ENCODE measurements at places on chromosomes 11 and 22. TPM values are rescaled to one million over a fixed set of nuclear protein-coding genes. Genes with fewer than 3 reads are reported as not detected.

DNA sequence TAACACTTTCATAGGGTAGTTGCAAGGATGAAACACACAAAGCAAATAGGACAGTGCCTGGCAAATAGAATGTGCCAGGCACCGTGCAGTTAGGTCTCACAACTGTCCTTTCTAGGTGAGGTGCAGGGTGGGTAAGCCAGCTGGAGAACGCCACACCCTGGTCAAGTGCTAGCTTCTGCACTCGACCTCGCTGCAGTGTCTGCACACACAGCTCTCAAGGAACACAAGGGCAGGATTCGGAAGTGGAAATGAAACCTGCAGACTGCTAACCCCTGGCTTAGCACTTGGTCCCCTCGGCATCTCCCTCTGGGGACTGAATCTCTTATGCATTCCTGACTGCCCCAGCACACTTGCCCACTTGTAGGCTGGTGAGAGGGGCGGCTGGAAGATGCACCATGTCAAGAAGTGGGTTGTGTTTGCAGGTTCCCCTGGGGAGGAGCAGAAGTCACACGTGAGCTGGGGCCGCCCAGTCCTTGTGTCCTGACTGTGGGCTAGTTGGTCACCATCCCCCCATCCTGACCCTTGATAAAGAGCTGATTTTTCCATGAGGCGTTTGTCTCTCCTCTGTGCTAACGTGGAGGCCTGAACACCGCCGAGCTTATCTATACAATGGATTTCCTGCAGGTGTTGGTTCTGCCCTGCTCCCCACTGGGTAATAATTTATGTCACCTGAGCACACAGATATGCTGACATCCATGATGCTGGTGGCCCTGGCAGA lies 89.0 kb downstream of the MICAL2 start:
- no peaks in the 10 kb centered on the region for H3K36me3 ChIP-seq
- peaks cover 69% of the 10 kb centered on the region for H3K4me1 ChIP-seq
- H3K27ac ChIP-seq, result peak overlapping the region; percentile 52
- H3K4me3 ChIP-seq, result peak overlapping the region; percentile 20
- DNase-seq, result no peak

- no peaks in the 10 kb centered on the region for H3K4me1 ChIP-seq
- no peak overlapping the region for H3K27ac ChIP-seq
- H3K36me3 ChIP-seq, result no peaks in the 10 kb centered on the region
- no peak for DNase-seq
These were observed 45.7 kb downstream of the PAMR1 start for GRCh38 chr11:35479731-35480130.

The KCNQ1OT1 gene
- 0.38 TPM for total RNA-seq

The NRGN gene
- total RNA-seq, result 0.67 TPM

The APLNR gene
- not detected for total RNA-seq

- H3K27me3 ChIP-seq, result no peaks in the 10 kb centered on the region
- H3K4me1 ChIP-seq, result no peaks in the 10 kb centered on the region
- H3K27ac ChIP-seq, result no peak overlapping the region
- peak; percentile 32 for DNase-seq
These were observed 84.5 kb downstream of the ISX start for GRCh38 chr22:35150183-35151107.

The ZBTB16 gene
- 5.6 TPM for total RNA-seq

DNA sequence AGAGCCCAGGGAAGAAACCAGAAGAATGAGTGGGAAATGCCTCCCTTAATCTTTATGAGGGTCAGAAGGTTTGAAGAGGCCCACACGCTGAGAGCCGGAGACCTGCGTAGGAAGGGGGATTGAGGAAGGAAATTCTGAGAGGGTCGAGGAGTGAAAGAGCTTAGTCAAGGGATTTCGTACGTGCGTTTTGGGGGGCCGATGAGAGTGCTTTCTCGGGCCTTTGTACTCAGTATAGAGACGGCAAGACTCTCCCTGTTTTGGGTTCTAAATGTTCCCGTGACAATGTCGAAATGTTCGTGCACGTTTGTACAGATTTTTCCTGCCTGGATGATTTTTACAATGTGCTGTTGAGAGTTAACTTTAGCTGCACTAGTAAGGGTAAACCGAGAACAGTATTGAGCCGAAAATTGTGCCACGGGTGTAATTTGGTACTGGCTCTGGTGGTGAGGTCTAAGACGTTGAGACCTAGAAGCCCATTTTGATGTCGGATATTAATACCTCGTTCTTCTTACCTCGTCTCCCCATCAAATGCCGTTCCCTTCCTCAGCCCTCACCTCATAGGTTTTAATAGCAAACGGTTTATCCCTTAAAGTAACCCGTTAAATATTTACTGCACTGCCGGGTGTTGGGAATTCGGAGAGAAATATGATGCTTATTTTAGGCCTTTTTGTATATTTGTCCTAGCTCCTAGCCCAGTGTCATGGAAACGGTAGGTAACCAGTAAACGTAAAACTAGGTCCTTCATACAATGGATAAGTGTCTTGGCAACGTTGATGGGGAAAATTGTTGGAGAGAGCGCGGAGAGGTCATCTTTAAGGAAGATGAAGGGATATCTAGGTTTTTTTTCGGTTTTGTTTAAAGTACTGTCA lies 734 bp downstream of the C11orf58 start:
- peak overlapping the region; percentile 70 for H3K4me3 ChIP-seq
- no peaks in the 10 kb centered on the region for H3K27me3 ChIP-seq
- peaks cover 47% of the 10 kb centered on the region for H3K4me1 ChIP-seq
- peak; percentile 32 for DNase-seq

The MS4A6E gene
- not detected for total RNA-seq

The SLC25A45 gene
- 24.2 TPM for total RNA-seq

The MOV10L1 gene
- total RNA-seq, result not detected

GRCh38 chr11:45272701-45273100 lies 13.4 kb downstream of the SYT13 start:
- no peaks in the 10 kb centered on the region for H3K36me3 ChIP-seq
- H3K4me3 ChIP-seq, result no peak overlapping the region
- no peaks in the 10 kb centered on the region for H3K27me3 ChIP-seq
- H3K27ac ChIP-seq, result no peak overlapping the region

- no peak overlapping the region for H3K4me3 ChIP-seq
- H3K27me3 ChIP-seq, result no peaks in the 10 kb centered on the region
- no peak overlapping the region for H3K27ac ChIP-seq
- no peaks in the 10 kb centered on the region for H3K36me3 ChIP-seq
- DNase-seq, result no peak
- H3K4me1 ChIP-seq, result no peaks in the 10 kb centered on the region
These were observed 38.7 kb upstream of the SWAP70 start for GRCh38 chr11:9625162-9625561.

DNA sequence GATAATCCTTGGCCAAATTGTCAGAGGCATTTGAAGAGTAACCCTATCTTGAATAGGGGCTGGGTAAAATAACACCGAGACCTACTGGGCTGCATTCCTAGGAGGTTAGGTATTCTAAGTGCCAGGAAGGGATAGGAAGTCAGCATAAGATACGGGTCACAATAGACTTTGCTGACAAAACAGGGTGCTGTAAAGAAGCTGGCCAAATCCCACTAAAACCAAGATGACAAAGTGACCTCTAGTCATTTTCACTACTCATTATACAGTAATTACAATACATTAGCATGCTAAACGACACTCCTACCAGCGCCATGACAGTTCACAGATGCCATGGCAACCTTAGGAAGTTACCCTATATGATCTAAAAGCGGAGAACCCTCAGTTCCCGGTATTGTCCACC lies 964 bp upstream of the REXO2 start:
- no peaks in the 10 kb centered on the region for H3K27me3 ChIP-seq
- H3K36me3 ChIP-seq, result no peaks in the 10 kb centered on the region
- no peak overlapping the region for H3K4me3 ChIP-seq
- H3K27ac ChIP-seq, result no peak overlapping the region
- DNase-seq, result no peak
- peaks cover 32% of the 10 kb centered on the region for H3K4me1 ChIP-seq

GRCh38 chr11:31160504-31161422 lies 208.8 kb downstream of the DCDC1 start:
- no peaks in the 10 kb centered on the region for H3K4me1 ChIP-seq
- no peak overlapping the region for H3K27ac ChIP-seq
- no peak for DNase-seq
- H3K36me3 ChIP-seq, result no peaks in the 10 kb centered on the region

GRCh38 chr11:123429913-123430720 lies at the start of gene GRAMD1B:
Gene GRAMD1B, plus strand, starts transcription at chr11:123430269. Its CDS starts 524 bp downstream, at chr11:123430793.
- peak within 1 kb of the TSS; percentile 67 for H3K27ac ChIP-seq
- H3K27me3 ChIP-seq, result no peaks in the 10 kb centered on the region
- DNase-seq, result peak; percentile 79
- peak within 1 kb of the TSS; percentile 69 for H3K4me3 ChIP-seq
- H3K4me1 ChIP-seq, result peaks cover 24% of the 10 kb centered on the region
- no peaks in the 10 kb centered on the region for H3K36me3 ChIP-seq

GRCh38 chr11:65867284-65868071 lies 5.1 kb downstream of the EFEMP2 start:
- peaks cover 8% of the 10 kb centered on the region for H3K4me1 ChIP-seq
- H3K36me3 ChIP-seq, result peaks cover 37% of the 10 kb centered on the region
- H3K27me3 ChIP-seq, result no peaks in the 10 kb centered on the region
- DNase-seq, result no peak
- H3K4me3 ChIP-seq, result no peak overlapping the region
- no peak overlapping the region for H3K27ac ChIP-seq

DNA sequence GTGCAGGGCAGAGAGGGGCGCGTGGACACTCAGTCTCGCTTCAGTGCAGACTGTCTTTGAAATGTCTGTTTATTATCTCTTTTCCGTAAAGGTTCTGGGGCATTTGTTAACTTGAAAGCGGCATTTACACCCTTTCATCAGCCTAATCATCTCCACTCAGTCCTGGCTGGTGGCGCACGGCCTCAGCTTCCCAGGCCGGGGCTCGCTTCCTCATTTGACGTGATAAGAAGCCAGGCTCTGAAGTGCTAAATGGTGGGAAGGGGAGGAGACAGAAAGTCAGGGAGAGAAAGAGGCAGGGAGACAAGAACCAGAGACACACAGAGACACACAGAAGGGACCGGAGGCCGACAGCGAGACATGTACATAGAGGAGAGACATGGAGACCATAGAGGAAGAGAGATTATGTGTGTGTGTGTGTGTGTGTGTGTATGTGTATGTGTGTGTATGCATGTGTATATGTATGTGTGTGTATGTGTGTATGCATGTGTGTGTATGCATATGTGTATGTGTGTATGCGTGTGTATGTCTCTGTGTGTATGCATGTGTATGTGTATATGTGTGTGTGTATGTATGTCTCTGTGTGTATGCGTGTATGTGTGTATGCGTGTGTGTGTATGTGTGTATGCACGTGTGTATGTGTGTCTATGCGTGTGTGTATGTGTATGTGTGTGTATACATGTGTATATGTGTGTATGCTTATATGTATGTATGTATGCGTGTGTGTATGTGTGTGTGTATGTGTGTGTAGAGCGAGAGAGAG lies 101.5 kb downstream of the ST3GAL4 start:
- H3K4me1 ChIP-seq, result no peaks in the 10 kb centered on the region
- H3K27ac ChIP-seq, result no peak overlapping the region
- DNase-seq, result no peak
- H3K27me3 ChIP-seq, result no peaks in the 10 kb centered on the region

DNA sequence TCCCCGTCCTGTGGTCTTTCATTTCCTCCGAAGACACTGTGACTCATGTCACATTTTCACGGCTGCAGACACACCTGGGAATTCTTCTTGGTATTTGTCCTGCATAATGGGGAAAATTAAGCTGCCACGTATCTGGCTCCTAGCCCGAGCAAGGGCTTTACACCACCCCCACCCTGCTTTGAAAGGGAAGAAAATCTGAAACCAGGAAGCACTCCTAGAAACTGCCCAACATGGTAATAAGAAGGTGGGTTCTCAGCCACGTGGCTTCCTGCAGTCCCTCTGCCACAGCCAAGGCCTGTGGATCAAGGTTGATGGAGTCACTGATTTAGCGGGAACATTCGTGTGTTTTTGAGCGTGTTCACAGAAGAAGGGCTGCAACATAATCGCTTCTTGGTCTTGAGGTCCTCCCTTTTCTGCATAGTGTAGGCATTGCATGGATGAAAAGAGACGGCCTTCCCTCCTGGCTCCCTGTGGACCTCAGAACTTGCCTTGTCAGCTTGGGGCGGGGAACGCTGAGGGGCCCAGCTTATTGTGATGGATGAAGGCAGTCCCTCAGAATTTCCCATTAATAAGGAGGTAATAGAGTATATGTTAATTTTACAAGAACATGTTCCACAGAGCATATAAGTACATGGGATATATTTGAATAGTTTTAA lies 292.0 kb downstream of the NTM start:
- no peak overlapping the region for H3K27ac ChIP-seq
- H3K36me3 ChIP-seq, result no peaks in the 10 kb centered on the region
- no peak for DNase-seq
- no peak overlapping the region for H3K4me3 ChIP-seq

The PYGM gene
- total RNA-seq, result 11.3 TPM

DNA sequence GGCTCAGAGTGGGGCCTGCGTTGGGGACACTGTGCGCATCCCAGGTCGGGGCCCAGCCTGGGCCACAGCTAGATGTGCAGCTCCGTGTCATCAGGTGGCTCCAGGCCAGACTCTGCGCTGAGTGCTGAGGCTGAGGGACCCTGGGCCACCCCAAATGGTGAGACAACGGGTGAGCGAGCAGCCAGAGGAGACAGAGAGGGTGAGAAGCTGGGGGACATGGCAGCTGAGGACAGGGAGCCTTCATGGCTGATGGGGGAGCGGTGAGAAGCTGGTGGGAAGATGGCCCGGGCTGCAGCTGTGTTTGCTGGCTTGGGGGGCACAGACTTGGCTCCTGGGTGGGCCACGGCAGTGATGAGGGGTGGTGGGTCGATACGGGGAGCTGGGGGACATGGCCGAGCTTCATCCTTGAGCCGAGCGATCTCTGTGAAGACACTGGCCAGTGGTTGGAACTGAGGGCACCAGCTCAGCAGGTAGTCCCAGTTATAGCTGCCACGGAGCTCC lies 2.5 kb upstream of the TPP1 start:
- peaks cover 29% of the 10 kb centered on the region for H3K4me1 ChIP-seq
- H3K4me3 ChIP-seq, result no peak overlapping the region

The TRPM5 gene
- total RNA-seq, result 0.23 TPM

The BRSK2 gene
- 0.47 TPM for total RNA-seq

DNA sequence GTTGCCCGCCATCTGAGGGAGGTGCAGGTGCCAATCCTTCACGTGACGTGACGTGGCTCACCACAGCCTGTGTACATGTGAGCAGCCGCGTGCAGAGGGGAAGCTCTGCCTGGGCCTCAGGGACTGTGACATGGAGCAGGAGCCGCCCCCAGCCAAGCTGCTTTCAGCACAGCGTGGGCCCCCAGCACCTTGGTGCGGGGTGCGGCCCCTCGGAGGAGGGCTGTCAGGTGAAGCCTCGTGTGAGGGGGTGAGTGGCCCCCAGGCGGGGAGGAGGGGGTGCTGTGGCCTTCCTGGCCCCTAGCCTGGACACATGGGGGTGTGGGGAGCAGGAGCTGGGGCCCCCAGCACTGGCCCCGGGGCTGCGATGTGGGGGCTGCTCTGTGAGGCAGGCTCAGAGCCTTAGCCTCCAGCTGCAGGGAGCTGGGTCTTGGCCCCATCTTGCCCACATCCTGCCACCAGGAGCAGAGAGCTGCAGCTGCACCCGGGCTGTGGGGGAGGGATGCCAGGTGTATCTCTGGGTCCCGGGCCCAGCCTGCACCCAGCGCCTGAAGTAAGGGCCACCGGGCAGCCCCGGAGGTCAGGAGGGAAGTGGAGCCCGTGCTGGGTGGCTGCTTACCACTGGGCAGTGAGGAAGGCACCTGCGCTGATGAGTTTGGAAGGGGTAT lies at the start of gene ADORA2A:
ADORA2A (plus strand) TSS at position 100 of the 665 bp plus-strand sequence. CDS start 5,806 bp downstream, outside the sequence.
- H3K27me3 ChIP-seq, result no peaks in the 10 kb centered on the region
- peak within 1 kb of the TSS; percentile 81 for H3K27ac ChIP-seq
- peak; percentile 88 for DNase-seq

GRCh38 chr11:22349491-22349890 lies 11.3 kb downstream of the SLC17A6 start:
- no peaks in the 10 kb centered on the region for H3K36me3 ChIP-seq
- H3K4me1 ChIP-seq, result no peaks in the 10 kb centered on the region
